ENCODE measurements at places on chromosomes 16 and 17. TPM values are rescaled to one million over a fixed set of nuclear protein-coding genes. Genes with fewer than 3 reads are reported as not detected.

The RHBDF1 gene
- total RNA-seq = 41.7 TPM

The TMC7 gene
- 5.1 TPM for total RNA-seq

The LYRM9 gene
- total RNA-seq = 1.6 TPM

The CNGB1 gene
- total RNA-seq = not detected

The CHD9NB gene
- total RNA-seq = 0.64 TPM

The HIGD1B gene
- not detected for total RNA-seq

The NECAB2 gene
- 0.33 TPM for total RNA-seq
